ENCODE measurements at places on chromosomes 12 and 14.

DNA sequence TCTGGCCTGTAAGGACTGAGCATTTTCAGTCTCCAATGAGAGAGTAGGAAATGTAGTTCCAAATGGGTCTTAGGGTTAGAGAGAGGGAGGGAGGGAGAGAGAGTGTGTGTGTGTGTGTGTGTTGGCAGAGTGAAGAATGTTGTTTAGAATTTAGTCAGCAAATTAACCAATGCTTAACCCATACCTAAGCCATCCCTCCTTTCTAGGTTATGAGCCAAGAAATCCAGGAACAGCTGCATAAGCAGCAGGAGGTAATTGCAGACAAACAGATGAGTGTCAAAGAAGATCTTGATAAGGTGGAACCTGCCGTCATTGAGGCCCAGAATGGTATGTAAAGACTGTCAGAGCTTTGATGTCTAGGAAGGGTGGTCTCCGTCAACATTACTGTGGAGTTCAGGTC, 56.9 kb downstream of the HSP90AA1 start:
- DNase-seq, result no peak

DNA sequence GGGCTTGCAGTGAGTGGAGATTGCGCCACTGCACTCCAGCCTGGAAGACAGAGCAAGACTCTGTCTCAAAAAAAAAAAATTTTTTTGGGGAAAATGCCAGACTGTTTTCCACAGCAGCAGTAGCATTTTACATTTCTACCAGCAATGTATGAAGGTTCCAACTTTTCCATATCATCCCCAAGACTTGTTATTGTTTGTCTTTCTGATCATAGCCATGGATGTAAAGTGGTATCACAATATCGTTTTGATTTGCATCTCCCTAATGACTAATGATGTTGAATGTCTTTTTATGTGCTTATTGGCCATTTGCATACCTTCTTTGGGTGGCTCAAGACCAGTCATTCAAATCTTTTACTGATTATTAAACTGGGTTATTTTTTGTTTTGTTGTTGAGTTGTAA, 63.7 kb downstream of the NTN4 start:
- DNase-seq, result no peak

DNA sequence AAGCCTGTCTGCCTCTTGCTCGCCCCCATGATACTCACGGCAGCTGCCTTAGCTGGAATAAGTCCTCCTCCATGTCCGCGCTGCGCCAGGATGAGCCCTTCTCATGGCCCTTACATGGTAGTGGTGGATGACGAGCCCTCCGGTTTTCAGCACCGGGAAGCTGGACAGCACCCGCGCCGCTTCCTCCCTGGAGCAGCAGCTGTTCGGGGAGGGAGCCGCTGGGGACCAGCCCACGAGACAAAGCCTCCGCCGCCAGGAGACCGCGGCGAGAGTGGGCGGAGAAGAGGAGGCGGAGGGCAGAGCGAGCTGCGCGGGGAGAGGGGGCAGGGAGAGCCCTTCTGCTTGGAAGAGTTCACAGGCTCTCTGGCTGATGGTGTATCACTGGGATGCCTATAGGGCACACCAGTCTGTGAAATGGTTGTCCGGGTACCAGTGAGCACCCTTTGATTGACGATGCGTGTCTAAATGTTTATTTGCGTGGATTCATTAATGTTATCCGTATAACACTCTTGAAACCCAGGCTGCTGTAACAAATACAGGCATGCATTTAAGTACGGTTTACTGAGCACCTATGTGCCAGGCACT, at the start of gene SVOP:
SVOP (minus strand) TSS at position 273 of the 585 bp plus-strand sequence; CDS start at position 73, 200 bp downstream.
- peak; percentile 1 for DNase-seq

GRCh38 chr14:56210571-56210970, 92.4 kb downstream of the PELI2 start:
- DNase-seq, result no peak

Measured in stimulated activated CD8-positive, alpha-beta memory T cell treated with anti-CD3 and anti-CD28 coated beads, Interleukin-15, amount 100 ng/mL, for 24 hours (primary cell).